ENCODE measurements at places on chromosomes 12 and 14.

DNA sequence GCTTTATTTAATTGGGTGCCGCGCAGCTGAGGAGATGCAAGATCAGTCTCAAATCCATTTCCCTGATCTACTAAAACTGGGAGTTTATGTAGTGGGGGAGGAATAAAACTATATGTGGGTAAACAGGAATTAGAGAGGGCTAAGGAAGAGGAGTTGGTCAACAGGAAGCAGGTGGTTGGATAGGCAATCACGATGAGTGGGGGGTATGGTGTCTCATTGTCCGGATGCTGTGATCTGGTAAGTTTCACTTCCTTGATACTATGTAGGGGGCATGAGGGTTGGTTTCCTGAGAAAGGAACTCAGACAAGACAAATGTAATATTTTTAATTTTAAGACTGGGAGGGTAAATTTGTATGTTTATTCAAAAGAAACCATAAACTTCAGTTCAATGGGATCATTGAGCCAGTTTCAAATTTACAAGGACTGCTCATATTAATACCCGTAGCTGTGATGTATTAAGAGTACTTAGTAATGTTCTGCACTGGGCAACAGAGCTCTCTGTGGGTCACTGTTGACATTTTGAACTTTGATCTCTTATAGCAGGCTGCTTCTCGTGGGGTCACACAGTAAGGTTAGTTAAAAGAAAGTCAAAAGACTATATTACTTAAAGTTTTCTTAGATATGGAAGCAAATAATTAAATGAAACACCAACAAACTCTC is 786.2 kb upstream of the FBXO33 start:
- DNase-seq: no peak

DNA sequence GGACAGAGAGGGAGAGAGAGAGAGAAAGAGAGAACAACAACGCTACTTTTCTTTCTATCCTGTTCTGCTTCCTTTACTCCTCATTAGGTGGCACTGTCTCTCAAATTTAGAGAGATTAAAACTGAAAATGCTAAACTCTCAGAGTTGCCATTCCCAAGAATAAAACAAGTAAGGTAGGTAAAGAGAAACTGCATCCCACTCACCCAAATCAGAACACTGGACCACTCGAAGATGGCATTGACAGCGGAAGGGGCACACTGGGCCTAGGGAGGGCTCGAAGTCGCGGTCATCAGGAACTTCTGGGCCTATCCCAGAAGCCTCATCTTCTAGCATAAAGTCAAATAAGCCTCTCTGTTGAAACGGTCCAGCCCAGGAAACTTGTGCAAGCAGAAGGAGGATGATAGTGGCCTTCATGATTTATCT is 4.5 kb downstream of the DCN start:
- no peak for DNase-seq

- DNase-seq: no peak
Measured at GRCh38 chr12:92558806-92559205, 144.0 kb upstream of the PLEKHG7 start.

GRCh38 chr14:90381999-90382451 is 14.8 kb upstream of the CALM1 start:
- peak; percentile 44 for DNase-seq

DNA sequence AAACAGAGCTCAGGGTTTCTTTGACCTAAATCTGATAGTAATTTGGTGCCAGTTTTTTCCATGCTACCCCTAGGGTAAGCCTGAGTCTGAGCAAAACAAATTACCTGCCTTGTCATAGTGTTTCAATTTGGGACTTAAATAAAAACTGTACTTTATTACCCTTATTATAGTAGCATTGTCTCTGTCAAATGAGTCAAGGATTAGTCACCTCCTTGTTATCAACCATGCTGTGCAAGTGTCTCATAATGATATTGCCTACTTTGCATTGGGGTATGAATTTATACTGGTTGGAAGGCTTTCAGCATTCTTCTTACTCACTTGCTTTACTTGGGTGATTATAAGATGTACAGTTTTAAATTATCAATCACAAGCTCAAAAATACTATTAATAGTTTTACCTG is 380.0 kb downstream of the LRFN5 start:
- DNase-seq: no peak

- no peak for DNase-seq
Measured at GRCh38 chr14:105198588-105198987, 17.5 kb upstream of the NUDT14 start.

DNA sequence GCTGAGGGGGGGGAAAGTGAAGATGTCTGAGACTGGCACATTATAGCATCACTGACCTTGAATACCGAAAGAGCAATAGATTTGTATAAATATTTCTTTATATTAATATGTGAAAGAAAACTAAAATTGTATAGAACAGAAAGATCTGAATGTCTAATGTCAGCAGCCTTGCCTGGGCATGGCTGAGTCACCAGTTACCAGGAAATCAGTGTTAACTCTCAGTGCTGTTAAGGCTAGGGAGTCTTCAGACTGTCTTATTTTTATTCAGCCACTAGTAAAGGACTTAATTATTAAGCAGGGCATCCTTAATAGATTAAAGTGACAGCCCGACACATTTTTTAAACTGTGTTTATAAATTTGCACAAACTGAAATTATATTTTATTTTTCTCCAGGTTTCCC is 122.9 kb upstream of the AEBP2 start:
- no peak for DNase-seq

DNA sequence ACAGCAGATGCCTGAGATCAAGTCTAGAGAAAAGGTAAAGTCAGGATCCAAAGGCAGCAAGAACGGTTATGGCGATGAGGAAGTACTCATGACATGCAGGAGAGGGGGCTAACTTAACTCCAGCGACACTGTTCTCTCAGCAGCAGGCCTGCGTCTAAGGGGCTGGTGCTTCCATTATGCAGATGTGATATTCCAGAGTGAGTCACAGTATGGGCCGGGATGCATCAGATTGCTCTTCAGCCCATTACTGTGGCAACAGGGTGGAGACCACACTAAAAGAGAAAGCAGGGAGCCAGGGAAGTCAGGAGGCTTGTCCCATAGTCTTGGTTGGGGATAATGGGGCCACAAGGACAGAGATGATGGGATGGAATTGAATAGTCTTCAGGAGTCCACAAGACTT is 151.8 kb upstream of the NTF3 start:
- DNase-seq: no peak

- no peak for DNase-seq
Measured at GRCh38 chr12:92418381-92418780, 272.7 kb upstream of the BTG1 start.

DNA sequence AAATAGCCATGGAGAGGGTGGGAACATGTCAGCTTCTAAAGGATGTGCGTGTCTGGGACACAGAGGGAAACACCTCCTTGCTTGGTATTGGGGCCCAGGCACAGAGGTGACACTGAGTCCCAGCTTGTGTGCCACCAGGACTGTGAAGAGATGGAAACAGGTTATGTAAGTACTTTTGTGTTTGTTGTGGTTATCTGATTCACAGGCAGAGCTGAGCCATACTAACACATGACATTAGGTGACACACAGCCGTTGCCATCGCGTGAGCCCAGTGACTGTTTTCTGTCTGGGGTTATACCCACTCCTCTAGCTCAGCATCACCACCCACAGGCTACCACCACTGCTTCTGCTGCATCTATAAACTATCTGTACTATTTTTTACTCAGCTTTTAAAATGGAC is 12.1 kb upstream of the FLVCR2 start:
- peak; percentile 67 for DNase-seq

- DNase-seq: no peak
Measured at GRCh38 chr12:47276253-47276620, 196.5 kb upstream of the AMIGO2 start.

GRCh38 chr12:103462675-103463074 is 33.1 kb downstream of the C12orf42 start:
- no peak for DNase-seq

GRCh38 chr14:58659061-58659460 is 21.3 kb downstream of the DACT1 start:
- no peak for DNase-seq

- no peak for DNase-seq
Measured at GRCh38 chr12:99959549-99960170, 25.1 kb downstream of the ANKS1B start.

DNA sequence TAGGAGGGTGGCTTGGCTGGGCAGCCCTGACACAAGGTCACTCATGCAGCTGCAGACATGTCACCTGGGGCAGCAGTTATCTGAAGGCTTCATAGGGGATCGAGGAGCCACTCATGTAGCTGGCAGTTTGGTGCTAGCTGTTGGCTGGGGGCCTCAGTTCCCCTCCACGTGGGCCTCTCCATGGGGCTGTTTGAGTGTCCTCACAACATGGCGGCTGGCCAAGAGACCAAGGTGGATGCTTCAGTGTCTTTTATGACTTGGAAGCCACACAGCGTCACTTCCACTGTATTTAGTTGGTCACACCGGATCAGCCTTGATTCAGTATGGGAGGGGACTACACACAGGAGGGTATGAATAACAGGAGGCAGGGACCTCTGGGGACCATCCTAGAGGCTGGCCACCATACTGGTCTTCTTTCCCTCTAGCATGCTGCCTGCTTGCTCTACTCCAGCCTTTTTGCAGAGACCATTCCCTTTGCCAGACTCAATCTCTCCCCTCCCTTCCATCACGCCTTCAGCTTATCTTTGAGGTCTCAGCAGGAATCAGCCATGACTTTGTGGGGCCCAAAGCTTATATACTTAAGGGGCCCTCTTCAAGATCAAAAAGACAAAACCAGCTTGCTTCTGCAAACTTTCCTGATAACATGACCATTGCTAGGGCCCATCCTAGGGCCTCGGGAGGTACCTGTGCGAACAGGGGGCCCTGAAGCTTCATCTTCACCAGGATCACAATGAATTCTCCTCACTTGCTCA is 53.4 kb downstream of the RPH3A start:
- DNase-seq: no peak

DNA sequence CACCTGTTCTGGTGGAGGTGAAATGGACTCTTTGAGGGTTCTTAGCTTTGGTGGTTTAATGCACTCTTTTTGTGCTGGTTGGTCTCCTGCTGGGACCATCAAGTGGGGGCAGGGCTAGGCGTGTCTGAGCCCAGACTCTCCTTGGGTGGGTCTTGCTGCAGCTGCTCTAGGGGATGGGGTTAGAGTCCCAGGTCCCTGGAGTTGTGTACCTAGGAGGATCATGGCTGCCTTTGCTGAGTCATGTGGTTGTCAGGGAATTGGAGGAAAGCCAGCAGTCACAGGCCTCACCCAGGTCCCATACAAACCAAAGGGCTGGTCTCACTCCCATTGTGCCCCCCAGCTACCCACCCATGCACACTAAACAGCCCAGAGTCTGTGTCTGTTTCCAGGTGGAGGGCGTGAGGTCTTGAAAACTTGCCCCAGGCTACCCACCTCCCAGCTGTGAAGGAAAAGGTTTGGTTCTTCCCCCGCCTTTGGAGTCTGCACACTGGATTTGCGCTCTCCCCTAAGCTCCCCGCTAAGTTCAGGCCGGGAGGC is 387.7 kb downstream of the TMTC2 start:
- DNase-seq: no peak

DNA sequence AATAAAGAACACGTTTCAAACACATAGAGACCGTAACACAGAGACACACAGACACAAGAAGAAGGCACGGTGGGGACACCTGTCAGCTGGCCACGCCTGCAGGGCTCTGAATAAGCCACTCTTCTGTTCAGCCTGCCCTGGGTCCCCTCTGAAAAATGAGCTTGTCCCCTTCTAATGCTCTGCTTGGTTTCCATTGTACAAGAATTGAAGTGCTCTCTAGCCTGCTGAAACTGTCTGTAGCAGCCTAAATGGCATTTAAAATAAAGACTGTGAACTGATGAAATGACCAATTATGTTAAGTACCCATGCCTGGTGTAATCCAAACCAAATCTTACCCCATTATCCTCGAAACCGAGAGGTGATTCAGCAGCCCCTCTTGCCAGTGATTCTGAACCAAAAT is 139.8 kb downstream of the FOXN3 start:
- DNase-seq: no peak

GRCh38 chr12:6172086-6172485 is 28.1 kb upstream of the CD9 start:
- DNase-seq: no peak

GRCh38 chr12:50050119-50050385 is 7.3 kb upstream of the ASIC1 start:
- no peak for DNase-seq

DNA sequence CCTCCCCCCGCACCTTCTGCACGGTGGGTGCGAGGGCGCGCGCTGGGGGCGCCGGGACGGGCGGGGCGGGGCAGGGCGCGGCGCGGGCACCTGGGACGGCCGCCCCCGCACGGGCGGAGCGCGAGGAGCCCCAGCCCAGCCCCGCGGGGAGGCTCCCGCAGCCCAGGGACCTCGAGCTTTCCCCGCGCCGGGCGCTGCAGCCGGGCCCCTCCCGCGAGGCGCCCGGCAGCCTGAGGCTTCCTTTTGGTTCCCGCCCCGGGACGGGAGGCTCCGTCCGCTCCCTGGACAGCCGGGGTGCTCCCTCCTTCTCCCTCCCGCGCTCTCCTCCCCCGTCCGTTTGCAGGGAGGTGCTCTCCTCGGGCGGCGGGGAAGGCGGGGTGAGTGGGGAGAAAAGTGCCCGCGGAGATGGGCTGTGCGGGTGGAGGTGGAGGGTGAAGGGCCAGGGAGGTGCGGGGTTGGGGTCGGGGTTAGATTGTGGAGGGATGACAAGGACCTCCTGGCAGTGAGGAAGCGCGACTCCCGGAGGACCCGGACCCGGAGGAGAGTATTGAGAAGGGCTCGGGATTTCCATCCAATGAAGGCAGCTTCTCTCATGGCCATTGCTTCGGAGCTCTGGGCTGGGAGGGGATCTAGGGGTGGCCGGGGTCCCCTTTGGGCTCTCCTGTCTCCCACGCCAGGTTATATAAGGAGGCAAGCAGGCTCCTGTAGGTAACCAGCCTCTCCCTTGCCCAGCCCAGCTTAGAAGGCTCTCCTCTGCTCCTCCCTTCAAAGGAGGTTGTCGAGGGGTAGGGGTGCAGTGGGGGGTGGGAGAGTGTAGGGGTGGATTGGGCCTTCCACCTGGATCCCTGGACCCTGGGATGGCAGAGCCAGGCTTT is 645 bp downstream of the JDP2 start:
- no peak for DNase-seq

DNA sequence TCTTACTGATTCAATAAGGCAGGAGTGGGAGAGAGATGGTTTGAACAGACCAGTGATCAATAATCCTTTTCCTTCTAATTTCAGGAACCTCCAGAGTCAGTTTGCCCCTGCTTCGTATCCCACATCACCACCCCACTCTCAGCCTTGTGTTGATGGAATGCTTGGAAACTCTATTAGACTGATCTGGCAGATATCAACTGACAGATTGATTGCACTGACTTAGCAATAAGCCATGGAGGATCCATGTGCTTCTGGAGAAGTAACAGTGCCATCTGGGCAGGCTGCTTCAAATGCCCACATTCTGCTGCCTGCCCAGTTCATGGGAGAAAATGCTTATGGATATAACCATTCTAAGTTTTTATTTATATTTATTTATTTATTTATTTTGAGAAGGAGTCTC is 218.0 kb downstream of the SLC2A13 start:
- no peak for DNase-seq

DNA sequence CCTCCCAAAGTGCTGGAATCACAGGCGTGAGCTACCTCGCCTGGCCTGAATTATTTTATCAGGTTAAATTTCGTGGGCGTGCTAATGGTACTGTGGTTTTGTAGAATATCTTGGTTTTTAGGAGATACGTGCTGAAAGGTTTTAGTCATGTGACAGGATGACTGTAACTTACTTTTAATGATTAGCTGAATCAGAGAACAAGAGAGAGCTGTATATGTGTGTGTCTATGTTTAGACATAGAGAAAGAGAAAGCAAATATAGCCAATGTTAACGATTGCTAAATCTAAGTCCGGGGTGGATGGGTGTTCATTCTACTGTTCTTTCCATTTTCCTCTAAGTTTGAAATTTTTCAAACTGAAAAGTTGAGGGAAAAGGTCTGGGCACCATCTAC is 9.2 kb upstream of the PNMA1 start:
- no peak for DNase-seq
